ENCODE measurements at places on chromosomes 16 and 17.

DNA sequence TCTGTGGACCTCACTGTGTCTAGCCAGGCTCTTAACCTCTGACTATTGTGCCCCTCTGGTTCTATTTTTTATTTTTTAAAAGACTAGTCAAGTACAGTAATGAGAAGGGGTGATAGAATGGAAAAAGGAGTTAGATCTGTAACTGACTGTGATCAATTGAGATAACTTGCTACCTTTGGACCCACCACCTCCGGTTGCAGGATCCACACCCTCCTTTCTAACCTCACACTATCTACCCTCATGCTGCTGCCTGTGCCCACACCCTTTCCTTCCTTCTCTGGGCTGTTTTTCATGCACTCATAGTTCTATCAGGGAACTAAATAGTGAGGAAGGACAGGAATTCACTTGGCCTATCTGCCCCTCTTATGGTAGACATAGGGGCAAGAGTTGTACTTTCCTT, 172.3 kb downstream of the KATNIP start:
- DNase-seq, result no peak

GRCh38 chr16:28893291-28893690, 15.0 kb downstream of the ATP2A1 start:
- no peak for DNase-seq

- no peak for DNase-seq
Observed at GRCh38 chr17:81916234-81917001, 1.6 kb downstream of the SIRT7 start.

GRCh38 chr17:72120642-72121163, at the start of gene SOX9:
Gene SOX9 (plus strand): TSS chr17:72121020. CDS start chr17:72121392, 372 bp downstream.
- peak; percentile 96 for DNase-seq

DNA sequence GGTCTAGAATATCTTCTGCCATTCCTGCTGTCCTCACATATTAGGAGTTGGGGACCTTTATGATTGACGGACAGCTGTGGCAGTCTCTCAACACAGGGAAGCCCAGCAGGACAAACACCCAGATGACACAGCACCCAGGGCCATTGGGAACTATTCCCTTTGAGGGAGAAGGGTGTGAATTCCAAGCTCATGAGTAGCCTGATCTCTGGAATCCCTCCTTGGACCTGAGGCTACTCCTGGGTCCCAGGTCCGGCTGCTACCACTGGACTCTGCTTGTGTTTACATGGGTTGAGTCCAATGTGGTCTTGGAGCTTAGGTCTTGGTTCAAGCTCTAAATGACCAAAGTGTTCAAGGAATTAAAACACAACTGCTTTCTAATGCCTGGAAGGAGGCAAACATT, 78.9 kb downstream of the SLC6A2 start:
- DNase-seq, result no peak
